ENCODE measurements at places on chromosomes 4 and X.

DNA sequence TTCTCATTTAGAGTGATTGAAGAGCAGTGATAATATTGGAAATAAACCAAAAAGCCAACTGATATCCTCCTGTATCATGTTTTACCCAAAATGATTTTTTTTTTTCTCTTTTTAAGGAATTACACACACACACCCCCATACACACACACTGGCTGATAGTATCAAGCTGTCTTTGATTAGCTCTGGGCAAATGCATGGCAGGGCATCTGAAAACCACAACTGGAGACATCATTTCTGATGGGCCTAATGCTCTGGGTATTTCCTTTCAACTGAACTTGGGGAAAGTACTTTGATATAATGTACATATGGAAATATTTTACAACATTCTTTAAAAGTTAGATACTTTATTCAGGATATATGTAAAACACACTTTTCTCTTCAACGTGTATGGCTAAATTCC, 14.2 kb upstream of the OSTC start:
- no peak for DNase-seq

- no peak for DNase-seq
Measured at GRCh38 chr4:97504713-97505112, 638.6 kb downstream of the STPG2 start.

DNA sequence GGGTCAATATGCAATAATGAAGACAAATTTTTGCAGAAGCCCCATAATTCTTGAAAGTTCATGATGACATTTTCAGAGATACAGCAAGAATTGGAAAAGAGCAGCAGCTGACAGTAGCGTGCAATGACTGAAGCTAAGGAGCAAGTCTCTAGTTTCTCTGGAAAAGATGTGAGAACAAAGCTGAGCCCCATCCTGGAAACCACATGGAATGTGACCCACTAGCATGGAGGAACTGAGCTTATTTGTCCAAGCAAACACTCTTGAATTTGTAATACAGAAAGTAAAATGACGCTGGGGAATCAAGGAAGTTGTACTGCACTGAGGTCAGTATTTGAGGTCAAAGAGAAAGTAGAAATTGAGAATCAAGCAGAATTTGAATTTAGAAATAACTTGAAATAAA, 1447.2 kb downstream of the FSTL5 start:
- DNase-seq, result no peak

DNA sequence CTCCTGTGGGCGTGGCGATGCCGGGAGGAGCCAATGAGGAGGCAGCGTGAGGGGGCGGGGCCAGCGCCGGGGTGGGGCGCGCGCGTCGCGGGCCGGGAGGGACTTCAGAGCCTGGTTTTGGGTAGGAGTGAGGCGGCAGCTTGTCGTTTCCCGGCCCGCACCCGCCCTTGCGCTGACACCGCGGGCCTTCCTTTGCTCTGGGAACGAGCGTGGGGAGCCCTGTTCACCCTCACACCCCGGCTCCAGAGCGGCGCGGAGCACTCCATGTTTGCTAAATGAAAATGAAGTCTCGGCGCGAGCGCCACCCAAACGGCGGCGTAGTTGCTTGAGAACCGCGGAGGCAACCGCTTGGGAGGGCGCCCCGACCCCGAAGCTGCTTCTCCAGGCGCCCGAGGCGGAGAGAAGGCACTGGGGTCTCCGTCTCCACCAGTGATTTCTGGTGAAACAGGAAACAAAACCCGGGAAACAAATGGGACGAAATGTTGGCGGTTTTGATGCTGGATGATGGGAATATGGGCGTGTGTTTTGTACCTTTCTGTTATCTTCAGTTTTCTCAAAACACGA, 497 bp upstream of the GRPEL1 start:
- no peak for DNase-seq

DNA sequence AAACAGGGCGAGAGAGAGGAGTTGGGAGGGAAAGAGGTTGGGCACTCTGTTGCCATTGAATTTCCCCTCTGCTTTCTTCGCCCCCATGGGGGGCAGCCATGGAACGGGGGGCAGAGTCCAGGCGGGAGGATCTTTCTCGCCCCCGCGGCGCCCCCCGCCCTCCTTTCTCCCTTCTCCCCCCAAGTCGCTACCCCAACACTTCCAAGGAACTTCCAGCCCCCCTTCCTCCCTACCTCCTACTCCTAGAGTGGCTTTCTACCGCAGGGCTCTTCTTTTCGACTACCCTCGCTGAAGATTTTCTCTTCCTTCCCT, 594 bp upstream of the STAG2 start:
- DNase-seq, result no peak

DNA sequence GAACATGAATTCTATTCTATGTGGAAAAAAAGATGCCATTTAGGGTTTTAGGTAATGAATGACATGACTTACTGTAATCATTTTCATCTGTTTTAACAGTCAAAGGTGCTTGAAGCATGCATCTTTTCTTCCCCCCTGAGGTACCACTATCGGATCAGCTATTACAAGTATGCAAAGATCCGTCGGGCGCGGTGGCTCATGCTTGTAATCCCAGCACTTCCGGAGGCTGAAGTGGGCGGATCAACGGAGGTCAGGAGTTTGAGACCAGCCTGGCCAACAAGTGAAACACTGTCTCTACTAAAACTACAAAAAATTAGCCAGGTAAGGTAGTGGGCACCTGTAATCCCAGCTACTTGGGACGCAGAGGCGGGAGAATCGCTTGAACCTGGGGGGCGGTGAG, 241.3 kb downstream of the ARAP2 start:
- DNase-seq, result no peak

DNA sequence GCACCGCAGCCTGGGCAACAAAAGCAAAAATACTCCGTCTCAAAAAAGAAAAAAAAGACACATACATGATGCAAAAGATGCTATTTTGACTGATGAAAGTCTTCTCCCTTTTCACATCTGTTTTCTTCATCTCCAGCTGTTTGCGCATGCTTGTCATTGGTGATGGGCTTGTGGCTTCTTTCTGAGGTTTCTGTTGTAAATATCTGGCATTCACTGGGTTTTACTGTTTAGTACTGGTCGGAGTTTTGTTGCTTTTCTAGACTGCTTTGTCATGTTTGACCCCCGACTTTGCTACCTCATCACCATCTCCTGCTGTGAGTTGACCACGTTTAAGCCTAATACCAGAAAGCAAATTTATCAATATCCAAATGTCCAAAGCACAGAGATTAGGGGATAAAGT, 34.4 kb downstream of the PTCHD1 start:
- DNase-seq, result no peak

DNA sequence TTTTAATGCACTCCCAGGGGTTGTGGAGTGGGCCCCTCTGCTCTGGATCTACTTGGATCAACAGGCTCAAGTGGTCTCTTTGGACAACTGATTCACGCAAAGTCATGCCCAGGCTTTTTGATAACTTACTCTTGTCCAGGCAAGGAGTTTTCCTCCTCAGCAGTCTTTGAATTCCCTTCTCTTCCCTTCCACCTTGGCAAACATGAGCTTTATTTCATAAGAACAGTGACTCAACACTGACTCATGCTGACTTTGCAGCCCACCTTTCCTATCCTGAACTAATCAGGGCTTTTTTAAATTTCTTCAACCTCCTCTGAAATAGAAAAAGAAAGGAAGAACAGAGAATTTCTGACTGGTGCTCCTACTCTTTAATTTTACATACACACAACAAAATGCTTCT, 132.1 kb upstream of the LDB2 start:
- no peak for DNase-seq

- no peak for DNase-seq
Measured at GRCh38 chrX:143781103-143781502, 60.6 kb upstream of the SPANXN2 start.

DNA sequence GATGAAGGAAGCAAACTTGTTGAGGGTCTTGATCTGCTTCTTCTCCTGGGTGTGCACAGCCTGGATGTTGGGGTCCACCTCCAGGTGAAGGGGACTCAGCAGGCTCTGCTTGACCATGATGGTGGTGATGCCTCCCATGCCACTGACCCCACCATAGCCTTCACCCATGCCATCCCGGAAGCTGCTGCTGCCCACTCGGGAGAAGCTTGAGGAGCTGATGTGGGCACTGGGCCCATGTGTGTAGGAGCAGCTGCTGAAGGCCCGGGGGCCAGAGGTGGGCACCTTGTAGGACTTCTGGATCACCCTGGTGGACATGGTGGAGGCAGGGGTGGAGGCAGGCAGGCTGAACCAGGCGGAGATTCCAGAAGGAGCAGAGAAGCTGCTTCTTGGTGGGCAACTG, 432.7 kb upstream of the DIPK2B start:
- no peak for DNase-seq

DNA sequence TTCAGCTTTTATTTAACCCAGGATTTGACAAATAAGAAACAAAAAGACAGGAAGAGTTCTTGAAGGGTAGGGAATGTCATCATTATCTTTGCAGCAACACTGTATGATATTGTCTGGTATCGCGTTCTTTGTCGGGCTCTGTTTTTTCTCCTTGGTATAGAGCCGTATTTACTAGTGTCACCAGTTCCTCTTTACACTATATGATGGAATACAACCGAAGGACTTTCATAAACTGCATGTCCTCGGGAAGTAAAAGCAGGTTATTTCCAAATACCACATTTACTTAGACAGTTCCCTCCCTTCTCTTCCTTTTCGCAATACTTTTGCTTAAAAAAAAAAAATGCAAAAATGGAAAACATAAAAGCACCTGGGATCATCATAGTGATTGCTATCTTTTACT, 96.6 kb upstream of the IL13RA1 start:
- DNase-seq, result no peak

DNA sequence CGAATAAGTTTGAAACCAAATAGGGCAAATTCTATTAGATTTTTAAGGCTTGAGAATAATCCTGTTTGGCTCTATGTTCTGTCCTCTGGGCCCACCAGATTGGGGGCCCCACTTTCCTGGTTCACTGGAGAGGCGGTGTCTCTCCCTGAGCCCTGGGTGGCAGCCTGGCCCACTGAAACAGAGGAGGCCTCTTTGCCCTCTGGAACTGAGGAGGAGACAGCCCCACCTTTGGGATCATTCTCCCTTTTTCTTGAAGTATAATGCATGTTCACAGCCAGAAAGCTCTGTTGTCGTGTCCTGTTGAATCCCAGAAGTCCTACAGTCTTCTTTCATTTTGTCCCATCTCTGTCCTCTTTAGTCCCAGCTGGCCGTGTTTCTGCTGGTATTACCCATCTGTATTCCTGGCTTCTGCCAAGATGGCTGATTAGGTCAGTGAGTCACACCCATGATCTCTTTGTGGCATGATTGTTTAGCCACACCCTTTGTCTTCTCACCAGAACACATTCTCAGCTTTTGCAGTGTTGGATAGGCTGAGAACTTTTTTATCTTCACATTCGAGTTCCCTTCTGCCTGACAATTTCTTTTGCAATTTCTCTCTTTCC, 8.1 kb upstream of the TBC1D25 start:
- no peak for DNase-seq

GRCh38 chrX:46400530-46401443, 144.4 kb downstream of the ZNF674 start:
- no peak for DNase-seq

GRCh38 chr4:3836756-3837601, 70.8 kb downstream of the ADRA2C start:
- no peak for DNase-seq

GRCh38 chr4:173538148-173538908, 8.3 kb upstream of the HAND2 start:
- DNase-seq, result no peak

DNA sequence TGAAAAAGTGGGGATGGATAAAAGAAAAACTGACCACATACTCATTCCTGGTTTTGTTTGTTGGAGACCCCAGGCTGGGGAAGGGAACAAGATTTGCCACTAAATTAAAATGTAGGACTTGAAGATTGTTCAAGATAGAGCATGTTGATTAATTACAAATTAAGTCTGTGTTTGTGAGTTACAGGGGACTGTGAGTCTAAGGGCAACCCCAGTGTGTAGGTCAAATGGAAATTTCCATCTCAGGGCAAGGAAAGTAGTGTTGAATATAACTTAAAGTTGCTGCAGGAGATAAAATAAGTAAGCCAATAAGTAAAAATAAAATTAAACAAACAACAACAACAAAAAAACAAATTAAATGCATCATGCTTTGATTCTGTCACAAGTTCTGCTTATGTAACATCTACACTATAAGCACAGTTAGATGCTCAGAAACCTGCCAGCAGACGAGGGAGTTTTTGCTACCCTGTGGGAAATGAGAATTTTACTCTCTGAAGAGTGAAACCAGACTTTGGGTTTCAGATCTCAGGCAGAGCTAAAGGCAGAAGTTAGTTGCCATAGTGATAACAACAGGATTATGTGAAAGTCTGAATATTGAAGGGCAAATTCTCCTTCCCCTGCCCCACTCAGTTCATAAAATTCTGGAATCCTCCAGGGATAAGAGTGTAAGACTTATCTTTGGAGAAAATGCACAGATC, 352.3 kb downstream of the GRXCR1 start:
- no peak for DNase-seq

DNA sequence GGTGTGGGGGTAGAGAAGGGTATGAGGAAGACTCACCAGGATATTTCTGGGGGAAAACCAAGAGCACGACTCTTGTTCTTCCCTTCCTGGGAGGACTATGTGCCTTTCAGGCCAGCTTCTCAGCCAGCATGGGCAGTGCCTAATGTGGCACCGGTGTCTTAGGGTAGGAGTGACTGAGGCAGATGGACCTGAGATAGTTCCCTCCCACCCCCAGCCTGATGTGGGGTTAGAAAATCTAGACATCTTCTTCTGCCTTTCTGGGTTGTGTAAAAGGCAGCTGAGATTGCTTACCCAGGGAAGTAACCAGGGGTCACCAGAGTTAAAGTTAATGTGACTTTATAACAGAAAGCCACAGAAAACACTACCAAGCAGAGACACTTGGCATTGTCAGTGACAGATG, 127.3 kb downstream of the TMA16 start:
- no peak for DNase-seq

DNA sequence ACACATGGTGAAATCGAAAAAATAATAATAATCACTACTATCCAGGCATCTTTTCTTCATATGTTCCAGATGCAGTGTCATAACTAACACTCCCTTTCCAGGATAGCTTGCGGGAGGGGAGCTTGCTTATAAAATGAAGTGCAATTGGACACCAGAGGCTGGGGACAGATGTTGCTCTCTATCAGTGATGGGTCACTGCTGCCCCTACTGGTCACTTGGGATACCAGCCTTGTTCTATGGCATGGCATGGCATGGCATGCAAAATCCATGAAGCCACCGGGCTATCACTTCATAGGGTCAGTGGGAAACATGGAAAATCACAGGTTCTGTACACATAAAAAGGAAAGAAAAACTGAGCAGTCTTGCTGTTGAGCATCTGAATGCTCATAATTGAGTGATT, 168.1 kb downstream of the GLRA2 start:
- DNase-seq, result peak; percentile 1

DNA sequence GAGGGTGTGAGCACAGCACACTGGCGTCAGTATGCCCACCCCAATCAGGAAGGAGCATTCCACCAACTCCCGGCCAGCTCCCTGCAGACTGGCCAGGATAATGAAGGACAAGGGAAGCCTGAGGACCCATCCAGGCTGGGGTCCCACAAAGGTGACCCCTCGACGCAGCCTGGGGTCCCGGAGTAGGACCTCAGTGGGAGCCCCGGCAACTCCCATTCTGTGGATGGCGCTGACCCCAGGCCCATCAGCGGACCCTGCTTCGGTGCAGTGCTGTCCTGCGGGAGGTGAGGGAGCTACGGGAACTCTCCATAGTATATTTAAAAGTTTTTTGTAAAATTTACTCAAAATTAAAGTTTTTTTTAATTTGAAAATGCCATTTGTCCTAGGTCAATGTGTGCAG, 137.7 kb upstream of the NKX1-1 start:
- no peak for DNase-seq

GRCh38 chr4:175562542-175562941, 249.5 kb downstream of the GPM6A start:
- DNase-seq, result no peak
